Ureter (tissue), 1 donor: ENCODE measurements at places on chromosomes 5 and 9.

DNA sequence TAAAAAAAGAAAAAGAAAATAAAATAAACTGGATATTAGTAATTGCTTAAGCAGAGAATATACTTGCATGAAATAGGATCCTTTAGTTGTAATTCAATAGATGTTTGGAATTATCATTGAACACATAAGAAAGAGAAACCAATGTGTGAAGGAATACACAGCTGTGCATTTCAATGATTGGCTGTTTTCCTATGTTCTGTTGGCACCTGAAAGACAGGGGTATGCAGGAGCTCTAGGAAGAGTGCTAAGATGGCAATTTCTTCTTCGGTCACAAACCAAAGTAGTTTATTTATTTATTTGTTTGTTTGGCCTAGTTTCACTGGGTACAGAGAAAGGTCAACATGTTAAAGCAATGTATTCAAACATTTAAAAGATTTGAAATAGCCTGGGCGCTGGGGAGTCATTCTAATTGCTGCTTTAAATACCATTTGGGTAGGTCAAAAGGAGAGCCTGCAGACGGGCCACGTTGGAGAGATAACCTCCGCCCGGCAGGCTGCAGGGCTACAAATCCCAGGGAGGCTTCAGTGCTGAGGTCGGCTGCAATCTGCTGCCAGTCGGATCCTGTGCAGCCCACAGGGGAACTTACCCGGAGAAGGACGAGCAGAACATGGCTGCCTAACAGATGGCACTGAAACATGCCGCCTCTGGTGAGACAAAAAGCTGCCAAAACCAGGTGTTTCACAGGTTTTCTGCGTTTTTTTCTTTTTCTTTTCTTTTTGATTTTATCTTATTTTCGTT, 154.2 kb upstream of the TYRP1 start:
- no peak for DNase-seq

GRCh38 chr5:150058480-150059126, 27.8 kb downstream of the CSF1R start:
- DNase-seq: no peak

GRCh38 chr5:5155617-5156016, 15.5 kb downstream of the ADAMTS16 start:
- no peak for DNase-seq

- no peak for DNase-seq
Measured at GRCh38 chr9:135696446-135696845, 2.8 kb downstream of the SOHLH1 start.
